ENCODE measurements at places on chromosomes 12 and 14.

DNA sequence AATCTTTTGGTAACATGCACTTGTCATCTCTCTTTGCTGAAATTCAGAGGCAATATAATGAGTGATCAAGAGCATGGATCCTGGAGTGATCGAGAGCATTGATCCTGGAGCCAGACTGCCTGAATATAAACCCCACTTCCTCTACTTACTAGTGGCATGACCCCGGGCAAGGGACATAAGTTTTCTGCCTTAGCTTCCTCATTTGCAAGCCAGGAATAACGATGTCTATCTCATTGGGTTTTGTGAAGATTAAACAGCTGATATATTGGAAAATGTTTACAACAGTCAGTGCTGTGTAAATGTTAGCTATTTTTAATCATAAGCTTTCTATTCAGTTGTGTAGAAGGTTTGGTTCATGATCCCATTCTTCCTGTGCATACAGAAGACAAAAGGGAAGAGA lies 2.4 kb upstream of the CSRNP2 start:
- DNase-seq = no peak

- no peak for DNase-seq
These were observed 22.2 kb downstream of the AGAP2 start for GRCh38 chr12:57716305-57716704.

- no peak for DNase-seq
These were observed 13.1 kb upstream of the LGR5 start for GRCh38 chr12:71426300-71427047.

DNA sequence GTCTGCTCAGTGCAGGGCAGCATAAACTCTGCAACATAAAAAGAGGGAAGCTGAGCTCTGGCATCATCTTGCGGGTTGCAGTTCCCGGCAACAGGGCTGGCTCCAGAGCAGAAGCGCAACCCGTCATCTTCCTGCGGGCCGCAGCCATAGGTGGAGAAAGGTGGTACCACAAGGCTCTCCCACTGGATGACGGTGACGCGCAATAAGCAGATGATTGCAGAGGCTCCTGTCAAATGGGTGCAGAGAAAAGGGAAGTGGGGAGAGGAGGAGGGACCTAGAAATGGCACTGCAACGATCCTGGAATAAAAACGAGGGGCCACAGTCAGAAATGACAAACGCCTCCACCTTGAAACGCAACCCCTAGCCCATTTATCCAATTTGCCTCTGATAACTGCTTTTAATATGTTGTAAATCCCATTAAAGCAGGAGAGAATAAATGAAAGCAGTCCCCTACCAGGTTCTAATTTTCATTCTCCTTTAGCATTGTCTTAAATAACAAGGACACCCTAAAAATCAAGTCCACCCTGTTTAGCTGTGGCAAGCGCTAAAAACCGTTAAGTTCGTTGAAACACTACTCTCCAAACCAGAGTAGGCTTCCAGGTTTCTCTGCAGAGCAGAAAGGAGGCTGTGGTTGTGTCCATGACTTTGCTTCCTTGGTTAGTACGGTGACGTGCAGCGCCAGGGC lies 30.9 kb upstream of the TUBA1C start:
- peak; percentile 1 for DNase-seq

DNA sequence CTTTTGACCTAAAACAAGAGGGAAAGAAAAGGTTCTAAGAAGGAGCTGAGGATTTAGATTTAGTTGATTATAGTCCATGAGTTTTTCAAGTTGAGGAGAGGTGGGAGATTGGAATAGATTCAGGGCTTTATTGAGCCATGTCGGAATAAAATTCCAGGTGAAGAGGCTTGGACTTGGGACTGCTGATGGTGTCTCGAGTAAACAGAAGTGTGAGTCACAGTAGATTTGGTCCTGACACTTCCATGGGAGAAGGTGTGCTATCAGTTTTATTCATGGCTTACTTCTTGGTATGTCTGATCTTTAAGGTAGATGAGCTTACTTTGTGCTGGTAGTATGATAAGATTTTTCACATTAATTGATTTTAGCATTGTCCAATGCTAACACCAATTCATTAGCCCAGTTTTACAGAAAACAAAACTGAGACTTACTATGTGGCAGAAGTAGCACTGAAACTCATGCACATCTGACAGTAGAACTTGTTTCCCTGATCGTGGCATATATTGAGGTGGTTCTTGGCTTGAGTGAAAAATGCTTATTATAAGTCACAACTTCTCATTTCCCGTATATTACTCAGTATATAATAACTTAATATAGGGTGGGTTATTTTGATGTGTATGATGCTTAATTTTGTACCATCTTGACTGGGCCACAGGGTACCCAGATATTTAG lies 172.4 kb upstream of the IGF1 start:
- DNase-seq = no peak

- DNase-seq = no peak
These were observed 57.9 kb upstream of the FICD start for GRCh38 chr12:108457006-108457733.

DNA sequence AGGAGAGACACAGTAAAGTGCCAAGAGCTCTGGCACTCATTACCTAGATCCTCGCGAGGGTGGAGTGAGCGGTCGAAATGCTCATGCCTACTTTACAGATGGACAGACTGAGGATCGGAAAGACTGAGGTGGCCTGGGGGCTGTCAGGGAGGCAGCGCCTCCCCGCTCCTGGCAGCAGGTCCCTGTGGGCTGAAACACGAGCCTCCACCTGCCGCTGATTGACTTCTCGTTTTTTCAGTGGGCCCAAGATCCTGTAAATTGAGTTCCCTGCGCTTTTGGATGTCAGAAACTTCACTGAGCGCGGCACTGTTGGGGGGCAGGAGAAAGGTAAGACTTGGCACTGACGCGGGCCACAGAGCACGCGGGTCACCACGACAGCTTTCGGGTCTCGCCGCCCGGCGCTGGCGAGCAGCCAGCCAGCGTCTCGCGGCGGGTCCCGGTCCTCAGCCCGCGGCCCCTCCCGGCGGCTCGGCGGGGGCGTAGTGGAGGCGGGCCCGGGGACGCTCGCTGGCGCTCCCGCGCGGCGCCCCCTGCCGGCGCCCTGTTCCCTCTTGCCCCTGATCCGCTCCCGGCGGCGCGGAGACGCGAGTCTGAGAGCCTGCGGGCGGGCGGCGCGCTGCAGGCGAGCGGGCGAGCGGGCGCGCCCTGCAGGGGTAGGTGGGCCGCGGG lies 552 bp upstream of the SCN8A start:
- DNase-seq = peak; percentile 80

DNA sequence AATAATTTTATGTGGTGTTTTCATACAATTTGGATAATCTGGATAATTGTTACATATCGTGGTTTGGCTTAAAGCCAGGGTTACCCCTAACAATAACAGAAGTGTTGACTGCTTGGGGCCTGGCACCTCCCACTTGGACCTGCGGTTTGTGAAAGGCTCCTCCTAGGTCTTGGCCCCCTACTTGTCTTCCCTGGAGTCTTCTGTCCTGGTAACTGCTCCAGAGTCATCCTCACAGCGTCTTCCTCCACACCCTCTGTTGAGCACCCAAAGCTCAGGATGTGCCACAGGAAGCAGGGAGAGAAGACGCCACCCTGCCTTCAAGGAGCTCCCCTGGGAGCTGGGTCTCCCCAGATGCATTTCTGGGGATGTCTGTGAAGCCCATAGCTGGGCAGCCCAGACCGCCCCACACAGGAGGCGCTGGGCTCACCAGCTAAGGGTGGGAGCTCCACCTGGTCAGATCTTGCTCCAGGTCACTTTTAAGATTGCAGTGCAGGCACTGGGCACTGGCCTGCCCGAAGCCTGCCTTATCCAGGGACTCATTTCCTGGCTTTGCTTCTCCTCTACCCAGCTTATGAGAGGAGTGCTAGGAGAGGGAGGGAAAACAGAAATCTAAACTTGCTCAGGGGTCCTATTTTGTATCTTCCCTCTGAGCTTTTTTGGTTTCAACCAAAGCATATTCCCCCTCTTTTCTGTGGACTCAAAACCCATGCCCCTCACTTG lies 98.2 kb downstream of the ZFP36L1 start:
- DNase-seq = no peak

- DNase-seq = peak; percentile 77
These were observed 31.4 kb upstream of the C12orf76 start for GRCh38 chr12:110079477-110080400.

- no peak for DNase-seq
These were observed 170.9 kb upstream of the RTL1 start for GRCh38 chr14:101074196-101075024.

GRCh38 chr14:103544388-103545218 lies 15.6 kb downstream of the TRMT61A start:
- no peak for DNase-seq

GRCh38 chr12:23671881-23672280 lies 277.6 kb downstream of the SOX5 start:
- DNase-seq = no peak

- DNase-seq = no peak
These were observed 50.3 kb downstream of the LMO3 start for GRCh38 chr12:16555630-16556029.
